ENCODE measurements at places on chromosomes 16 and 17.

- DNase-seq = no peak
Measured at GRCh38 chr16:50121278-50121677, 31.8 kb upstream of the TENT4B start.

DNA sequence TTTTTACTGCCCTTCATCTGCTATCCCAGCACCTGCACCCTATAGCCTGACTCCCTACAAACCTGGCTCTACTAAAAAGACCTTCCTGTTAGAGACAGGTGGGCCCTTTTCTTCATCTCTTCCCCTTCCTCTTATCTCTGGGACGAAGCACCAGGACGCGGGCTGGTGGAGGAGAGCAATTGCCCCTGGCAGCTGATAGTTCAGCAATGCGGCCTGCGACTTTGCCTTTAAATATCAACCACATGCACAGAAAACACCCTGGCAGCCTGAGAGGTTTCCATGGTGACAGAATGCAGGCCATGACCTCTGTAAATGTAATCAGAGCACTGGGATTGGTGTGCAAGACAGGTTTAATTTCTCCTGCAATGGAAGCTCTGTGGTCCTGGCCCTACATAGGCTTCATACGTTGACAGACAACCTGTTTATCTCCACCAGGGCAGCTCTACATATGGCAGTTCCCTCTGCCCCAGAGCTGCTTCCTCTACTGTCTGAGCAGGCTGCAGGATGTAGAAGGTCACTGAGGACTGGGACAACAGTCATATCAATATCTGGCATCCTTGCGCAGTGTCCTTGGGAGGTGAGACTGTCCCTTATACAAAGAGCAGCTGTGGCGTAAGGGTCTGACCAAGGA is 10.0 kb upstream of the SKAP1 start:
- no peak for DNase-seq

GRCh38 chr17:8803531-8804420 is 4.6 kb upstream of the MFSD6L start:
- no peak for DNase-seq

DNA sequence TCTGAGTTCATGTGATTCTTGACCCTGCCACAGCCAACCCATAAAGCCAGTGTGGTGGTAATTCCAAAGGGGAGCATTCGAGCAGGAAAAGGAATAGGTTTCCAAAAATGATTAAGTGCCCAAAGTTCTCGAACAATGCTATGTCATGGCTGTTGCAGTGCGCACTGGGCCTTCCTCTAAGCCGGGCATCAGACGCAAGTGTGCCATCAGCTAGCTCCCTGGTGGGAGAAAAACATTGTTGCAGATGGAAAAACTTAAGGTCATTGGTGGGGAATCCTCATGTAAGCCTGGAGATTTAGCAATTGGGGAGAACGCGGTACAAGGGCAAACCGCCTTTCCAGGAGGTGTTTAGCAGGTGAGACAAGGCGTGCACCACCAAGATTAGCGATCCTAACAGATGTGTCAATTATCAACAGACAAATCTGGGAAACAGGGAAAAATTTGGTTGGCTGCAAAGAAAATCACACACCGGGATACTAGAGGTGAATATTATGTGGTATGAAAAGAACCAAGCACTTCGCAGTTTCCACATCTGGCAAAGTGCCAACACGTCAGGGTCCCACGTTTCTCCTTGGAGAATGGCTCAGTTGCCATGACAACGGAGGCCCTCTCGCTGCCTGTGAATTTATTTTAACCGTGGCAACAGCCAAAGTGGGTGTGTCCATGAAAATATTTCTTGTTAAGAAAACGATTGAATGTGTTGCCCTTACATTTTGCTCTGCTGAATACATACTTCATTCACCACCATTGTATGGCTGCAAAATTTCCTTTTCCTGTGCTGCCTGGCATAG is 118.5 kb upstream of the CACNG5 start:
- no peak for DNase-seq

GRCh38 chr17:17842111-17842876 is 5.5 kb upstream of the SREBF1 start:
- no peak for DNase-seq

- no peak for DNase-seq
Measured at GRCh38 chr16:14131774-14132695, 60.9 kb downstream of the MRTFB start.

DNA sequence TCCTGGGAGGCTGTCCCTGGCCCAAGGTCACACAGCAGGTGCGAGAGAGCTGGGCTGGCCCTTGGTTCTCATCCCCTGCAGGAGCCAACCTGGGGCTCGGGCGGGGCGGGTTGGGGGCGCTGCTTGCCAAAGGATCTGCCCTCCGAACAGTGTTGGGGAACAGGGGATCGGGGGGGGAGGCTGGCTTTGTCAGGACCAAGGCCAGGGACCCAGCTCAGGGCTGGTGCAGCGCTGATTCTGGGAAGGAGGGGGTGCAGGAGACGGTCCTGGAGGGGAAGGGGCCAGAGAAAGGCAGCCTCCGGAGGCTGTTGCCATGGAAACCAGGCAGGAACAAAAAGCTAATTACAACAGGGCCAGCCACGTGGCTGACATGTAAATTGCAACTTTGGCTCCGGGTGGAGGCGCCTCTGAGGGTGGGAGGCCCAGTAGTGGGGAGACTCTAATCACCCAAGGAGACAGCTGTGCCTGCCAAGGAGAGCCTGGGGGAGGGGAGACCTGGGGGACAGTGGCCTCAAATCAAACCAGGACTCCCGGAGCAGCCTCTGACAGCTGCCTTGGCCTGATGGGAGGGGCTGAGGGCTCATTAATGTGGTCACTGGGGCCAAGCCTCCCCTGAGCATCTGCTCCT is 1.3 kb downstream of the TUBB3 start:
- peak; percentile 32 for DNase-seq

GRCh38 chr17:14670861-14671260 is 370.0 kb downstream of the HS3ST3B1 start:
- no peak for DNase-seq

DNA sequence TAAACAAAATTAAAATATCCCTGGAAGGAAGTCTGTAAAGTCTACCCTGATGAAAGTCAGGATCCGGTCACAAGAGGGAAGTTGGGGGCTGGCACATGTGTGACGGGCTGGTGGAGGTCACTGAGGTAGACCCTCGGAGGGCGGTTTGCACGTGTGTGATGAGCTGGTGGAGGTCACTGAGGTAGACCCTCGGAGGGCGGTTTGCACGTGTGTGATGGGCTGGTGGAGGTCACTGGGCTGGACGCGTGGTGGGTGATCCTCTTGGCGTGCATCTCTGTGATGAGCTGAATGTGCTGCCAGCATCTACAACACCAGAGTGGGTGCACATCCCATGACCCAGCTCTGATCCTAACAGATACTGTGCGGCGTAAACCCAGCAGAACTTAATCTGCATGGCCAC is 43.7 kb upstream of the METRNL start:
- no peak for DNase-seq

DNA sequence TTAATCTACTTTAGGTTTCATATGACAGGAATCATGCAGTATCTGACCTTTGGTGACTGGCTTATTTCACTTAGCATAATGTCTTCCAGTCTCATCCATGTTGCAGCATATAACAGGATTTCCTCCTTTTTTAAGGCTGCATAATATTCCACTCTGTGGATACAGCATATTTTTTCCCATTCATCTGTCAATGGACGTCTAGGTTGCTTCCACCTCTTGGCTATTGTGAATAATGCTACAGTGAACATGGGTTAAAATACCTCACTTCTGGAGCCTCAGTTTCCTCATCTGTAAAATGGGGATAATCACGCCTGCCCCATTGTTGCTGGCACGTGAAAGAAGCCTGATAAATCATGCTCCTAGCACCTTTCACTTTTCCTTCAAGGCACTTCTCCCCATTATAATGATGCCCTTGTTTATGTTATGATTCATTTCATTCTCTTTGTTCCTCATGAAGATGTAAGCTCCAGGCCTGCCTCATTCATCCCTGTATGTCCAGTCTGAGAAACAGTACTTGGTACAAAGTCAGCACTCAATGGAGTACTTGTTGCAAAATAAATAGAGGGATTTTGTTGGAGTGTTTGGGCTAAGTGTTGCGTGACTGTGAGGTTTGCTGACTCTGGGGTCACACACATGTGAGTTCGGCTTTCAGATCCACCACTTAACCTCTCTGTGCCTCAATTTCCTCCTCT is 59.6 kb downstream of the ABAT start:
- no peak for DNase-seq

- no peak for DNase-seq
Measured at GRCh38 chr17:73746314-73747073, 102.2 kb upstream of the SDK2 start.

DNA sequence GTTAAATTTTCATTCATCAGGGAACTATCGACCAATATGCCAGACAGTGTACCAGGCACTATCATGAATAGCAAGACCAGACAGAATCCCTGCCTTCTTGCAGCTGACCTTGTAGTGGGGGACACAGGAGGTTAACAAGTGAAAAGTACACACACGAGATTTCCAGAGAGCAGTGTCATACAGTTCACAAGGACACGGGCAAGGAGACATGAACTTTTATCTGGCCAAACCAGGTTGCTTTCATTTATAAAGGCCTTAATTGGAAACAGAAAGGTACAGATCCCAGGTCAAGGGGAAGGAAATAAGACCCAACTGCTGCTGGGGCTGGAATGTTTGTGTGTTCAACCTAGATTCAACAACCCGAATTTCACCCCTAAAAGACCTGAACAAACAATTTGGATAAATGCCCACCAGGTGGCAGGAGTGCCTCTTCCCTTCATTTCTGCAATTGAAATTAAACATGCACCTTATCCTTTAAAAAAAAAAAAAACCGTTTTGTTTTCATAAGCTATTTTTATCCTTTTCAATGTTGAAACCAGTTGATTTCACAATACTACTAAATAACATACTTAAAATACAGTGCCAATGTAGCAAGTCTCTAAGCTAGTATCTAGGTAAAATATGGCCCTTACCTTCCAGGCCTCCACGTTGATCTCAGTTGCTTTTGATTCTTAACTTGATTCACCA is 65.9 kb downstream of the EMP2 start:
- DNase-seq = peak; percentile 47

GRCh38 chr17:4144422-4144747 is 1.4 kb downstream of the CYB5D2 start:
- no peak for DNase-seq

Data from foreskin fibroblast (primary cell).